Muscle of arm (tissue), 14 donors: ENCODE measurements at places on chromosomes 6 and 20.

DNA sequence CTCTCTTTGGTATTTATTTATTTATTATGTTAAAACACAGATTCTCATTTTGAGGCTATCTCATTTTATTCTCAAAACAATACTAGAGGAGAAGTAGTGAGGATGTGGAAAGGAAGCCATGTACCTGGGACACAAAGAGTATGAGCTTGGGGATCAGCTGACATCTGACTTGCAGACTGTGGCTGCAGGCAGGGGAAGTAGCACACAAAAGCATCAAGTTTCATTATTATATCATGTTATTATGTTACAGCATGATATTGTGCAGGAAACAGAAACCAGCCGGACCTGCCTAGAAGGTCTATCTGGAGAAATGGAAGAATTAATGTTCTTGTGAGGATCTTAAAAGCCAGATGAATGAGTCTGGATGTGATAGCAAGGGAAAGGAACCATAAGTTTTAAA lies 248.2 kb downstream of the KHDC1L start:
- DNase-seq, result no peak

DNA sequence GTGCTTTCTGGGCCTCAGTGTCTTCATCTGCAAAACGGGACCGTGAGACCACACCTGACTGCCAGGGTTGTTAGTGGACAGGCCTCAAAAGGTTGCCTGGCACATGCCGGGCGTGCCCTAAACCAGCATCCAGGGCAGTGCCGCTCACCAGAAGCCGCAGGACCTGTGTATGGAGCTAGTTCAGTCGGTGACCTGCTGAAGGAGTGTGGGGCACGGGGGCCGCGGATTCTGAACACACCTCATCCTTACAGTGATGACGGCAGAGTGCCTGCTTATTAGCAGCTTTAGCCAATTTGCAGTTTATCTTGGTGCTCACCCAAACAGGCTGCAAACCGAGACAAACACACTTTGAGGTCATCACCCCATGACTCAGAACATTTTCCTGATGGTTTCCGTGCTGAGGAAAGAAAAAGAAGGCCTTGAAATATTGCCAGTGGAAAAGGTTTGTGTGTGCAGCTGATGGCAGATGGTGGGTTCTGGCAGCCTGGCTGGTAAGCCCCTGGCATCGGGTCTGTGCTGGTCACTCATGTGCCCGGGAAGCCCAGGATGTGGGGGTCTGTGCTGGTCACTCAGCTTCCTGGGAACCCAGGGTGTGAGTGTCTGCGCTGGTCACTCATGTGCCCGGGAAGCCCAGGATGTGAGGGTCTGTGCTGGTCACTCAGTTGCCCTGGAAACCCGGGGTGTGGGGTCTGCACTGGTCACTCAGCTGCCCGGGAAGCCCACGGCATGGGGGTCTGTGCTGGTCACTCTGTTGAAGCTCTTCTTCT lies 153.8 kb downstream of the ERMARD start:
- no peak for DNase-seq

DNA sequence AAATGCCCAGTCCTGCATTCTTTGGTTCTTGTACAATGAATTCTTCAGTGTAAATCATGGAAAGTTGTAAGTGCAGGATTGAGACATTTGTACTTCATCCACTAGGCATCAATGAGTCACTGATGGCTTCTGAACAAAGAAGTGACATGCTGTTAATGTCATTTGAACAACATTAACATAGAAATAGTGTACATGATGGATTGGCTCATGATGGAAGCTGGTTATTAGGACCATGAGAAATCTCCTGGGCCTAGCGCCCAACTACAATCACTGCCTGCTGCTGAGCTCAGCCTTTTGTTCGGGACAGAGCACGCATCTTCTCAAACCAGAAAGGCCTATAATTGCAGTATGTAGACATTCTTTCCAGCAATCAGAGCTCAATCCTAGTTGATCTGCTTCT lies 316.8 kb upstream of the TSHZ2 start:
- no peak for DNase-seq

DNA sequence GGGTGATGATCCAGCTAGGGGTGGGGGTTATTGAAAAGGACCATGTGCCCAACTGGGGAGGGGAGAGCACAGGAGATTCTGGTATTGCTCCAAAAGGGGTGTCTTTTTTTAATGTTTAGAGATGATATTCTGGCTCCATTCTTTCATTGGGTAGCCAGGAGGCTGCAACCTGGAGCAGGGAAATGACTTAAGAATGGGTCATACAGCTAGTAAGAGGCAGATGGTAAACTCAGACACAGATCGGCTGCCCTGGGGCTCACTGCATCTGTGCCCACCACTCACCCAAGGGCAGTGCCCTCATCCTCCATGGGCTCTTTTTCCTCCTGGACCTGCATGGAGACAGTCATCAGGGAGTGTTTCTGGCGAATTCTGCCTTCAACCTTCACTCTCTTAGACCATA lies 302.0 kb upstream of the PRDM1 start:
- no peak for DNase-seq

GRCh38 chr6:16773362-16773761 lies 12.1 kb upstream of the ATXN1 start:
- DNase-seq, result no peak

- DNase-seq, result no peak
Observed at GRCh38 chr6:129501740-129502660, 208.0 kb downstream of the ARHGAP18 start.

- DNase-seq, result no peak
Observed at GRCh38 chr6:120363429-120363828, 970.9 kb downstream of the TBC1D32 start.

DNA sequence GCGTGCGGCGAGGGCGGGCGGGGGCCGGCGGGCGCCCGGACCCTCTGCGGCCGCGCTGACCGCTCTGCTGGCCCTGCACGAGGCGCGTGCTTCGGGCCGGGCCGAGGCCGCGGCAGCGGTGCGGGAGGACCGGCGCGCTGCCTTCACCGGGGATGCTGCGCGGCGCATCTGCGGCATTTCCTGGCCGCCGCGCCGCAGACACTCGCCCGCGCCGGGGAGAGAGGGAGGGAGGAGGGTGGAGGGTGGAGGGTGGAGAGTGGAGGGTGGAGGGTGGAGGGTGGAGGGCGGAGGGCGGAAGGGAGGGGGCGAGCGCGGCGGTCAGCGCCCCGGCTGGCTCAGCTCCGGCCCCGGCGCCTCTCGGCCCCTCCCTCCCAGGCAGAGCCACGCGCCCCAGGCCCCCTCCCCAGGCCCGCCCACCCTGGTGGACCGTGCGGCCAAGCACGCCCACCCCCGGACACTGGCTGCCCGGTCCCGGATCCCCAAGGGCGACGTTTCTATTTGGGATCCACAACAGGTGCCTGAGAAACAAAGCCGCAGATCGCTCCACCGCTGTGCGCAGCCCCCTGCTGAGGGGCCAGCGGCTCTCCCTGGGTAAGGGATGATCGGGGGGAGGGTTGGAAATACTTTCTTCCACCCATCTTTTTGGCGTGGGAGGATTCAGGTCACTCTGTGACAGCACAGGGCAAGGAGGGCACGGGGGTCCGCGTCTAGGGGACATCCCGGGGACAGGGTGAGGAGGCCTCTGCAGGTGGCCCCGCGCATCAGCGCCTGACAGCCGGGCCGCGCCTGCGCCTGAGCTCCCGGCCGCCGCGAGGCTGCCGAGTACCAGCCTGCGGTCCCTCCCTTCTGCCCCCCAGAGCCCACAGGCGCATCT lies 111.2 kb upstream of the BEND6 start:
- peak; percentile 70 for DNase-seq

DNA sequence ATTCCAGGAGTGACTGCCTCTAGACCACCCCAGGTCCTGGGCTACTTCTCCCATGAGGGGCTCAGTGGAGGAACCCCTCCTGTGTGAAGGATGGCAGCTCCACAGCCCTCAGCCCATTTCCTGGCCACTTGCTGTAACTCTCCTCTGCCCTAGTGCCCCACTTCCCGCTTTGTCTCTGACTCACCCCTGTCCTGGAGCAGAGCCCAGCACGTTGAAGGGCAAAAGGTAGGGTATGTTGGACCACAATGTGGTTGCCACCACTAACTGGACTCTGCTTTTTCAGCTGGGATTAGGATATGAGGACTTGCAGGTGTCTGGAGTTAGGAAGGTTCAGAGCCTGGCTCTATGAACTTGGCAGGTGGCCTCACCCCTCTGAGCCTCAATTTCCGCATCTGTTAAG lies 2.4 kb downstream of the MYBL2 start:
- no peak for DNase-seq

DNA sequence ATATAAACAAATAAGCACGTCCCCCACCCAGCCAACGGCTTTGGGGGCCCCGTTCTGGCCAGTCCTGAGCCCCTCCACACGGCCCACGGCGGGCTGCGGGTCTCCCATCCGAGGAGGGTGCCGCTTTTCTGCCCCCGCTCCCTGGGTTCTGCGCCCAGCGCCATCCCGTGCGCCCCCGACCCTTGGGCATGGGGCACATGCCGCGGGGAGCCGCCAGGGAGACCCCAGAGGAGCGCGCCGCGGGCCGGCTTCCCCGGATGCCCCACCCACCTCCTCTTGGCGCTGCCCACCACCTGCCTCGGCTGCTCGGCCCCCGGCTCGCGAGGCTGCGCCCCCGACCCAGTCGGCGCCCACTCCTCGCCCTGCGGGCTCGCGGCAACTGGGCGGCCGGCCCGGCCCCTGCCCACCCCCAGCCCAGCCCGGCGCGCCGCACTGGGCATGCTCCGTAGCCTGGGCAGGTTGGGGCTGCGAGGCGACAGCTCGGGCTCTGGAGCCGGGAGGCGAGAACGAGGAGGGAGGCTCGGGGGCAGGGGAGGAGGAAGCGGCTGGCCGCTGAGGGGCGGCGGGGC lies 570 bp upstream of the PLCB4 start:
- DNase-seq, result peak; percentile 40

DNA sequence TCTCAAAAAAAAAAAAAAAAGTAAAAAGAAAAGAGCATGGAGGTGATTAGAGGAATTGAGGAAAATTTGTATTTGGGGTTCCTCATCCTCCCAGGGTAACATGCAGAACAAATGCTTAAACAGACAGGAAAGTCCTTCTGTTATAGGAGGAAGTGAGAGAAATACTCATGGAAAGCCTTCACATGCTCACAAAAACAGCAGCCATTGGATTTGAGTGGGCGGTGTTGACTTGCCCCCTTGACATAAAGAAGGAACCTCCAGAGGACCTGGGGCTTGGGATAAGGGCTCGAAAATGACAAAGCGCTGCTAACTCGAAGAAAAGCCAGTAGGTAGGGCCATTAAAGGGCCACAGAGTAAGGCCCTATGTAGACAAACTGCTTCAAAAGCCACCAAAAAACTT lies 17.5 kb upstream of the SAMHD1 start:
- no peak for DNase-seq

GRCh38 chr20:32052778-32053362 lies 828 bp downstream of the HCK start:
- no peak for DNase-seq

- no peak for DNase-seq
Observed at GRCh38 chr6:32234934-32235333, 11.1 kb upstream of the NOTCH4 start.

DNA sequence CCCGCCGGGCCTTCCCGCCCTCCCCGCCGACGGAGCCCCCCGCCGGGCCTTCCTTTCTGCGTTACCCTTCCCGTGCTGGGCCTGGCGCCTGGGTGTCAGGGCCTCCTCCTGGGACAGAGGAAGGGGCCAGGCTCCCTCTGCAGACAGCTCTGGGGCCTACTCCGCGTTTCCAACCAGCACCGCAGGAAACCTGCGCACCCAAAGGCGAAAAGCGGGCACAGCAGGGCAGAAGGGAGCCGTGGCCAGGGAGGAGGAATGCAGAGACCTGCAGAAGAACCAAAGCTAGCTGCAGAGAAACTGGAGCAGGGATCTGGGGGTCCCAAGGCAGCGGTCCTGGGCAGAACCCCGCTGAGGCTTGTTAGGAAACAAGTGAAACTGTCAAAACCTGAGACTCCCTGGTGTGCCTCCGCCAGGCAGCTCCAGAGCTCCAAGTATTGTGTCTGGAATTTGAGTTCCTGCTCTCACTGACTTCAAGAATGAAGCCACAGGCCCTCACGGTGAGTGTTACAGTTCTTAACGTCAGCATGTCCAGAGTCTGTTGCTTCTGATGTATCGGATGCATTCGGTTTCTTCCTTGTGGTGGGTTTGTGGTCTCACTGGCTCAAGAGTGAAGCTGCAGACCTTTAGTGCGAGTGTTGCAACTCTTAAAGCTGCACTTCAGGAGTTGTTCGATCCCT lies 33.3 kb downstream of the IRF4 start:
- DNase-seq, result no peak

DNA sequence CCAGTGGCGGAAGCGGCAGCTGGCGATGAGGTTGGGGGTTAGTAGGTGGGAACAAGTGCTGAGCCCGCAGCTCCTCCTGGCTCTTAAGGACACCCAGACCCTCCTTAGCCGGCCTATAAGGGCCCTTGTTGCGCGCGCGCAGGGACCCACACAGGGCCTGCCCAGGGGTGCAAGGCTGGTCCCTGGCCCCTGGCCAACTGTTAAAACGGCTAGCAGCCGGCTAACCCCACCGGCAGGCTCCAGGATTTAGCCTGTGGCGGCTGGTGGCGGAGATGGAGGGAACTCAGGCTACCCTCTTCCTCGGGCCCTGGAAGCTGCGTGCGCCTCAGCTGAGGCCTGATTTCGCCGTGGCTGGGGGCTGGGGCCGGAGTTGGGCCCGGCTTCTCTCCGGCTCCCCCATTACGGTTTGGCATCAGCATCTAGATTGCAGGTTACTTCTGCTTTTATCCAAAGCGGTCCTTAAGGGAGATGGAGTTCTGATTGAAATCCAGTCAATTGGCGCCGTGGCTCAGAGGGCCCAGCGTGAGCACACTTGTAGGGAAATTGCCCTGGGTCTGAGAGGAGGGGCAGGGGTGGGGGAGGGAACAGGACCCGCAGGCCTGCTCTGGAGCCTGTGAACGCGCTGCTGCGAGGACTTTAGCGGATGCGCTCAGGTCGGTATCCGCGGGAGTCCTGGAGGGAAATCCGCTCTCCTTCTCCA lies 36.9 kb upstream of the CCDC167 start:
- no peak for DNase-seq

- DNase-seq, result no peak
Observed at GRCh38 chr6:71490876-71491275, 202.3 kb downstream of the OGFRL1 start.

- no peak for DNase-seq
Observed at GRCh38 chr6:93086351-93086750, 333.0 kb downstream of the EPHA7 start.

- DNase-seq, result no peak
Observed at GRCh38 chr20:57221916-57222630, 44.4 kb downstream of the BMP7 start.

- no peak for DNase-seq
Observed at GRCh38 chr6:129643968-129644367, 66.0 kb downstream of the ARHGAP18 start.

DNA sequence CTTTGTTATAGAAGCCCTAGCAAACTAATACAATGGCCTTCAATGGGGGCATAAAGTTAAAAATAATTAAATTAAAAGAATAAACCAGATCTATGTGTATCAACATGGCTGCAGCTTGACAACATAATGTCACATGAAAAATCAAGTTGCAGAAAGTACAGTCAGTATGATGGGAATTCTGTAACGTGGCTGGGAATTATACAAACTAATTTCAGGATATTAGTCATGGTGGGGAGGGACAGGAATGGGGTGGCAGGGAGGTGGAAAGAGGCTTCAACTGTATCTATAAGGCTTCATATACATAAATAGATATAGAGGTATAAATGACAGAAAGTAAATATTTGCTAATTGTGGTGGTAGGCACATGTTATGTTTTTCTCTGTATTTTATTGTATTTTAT lies 107.1 kb downstream of the UNC5CL start:
- no peak for DNase-seq

GRCh38 chr20:35172434-35172806 lies 548 bp downstream of the PROCR start:
- no peak for DNase-seq
